ENCODE measurements at places on chromosomes 5 and 9.

DNA sequence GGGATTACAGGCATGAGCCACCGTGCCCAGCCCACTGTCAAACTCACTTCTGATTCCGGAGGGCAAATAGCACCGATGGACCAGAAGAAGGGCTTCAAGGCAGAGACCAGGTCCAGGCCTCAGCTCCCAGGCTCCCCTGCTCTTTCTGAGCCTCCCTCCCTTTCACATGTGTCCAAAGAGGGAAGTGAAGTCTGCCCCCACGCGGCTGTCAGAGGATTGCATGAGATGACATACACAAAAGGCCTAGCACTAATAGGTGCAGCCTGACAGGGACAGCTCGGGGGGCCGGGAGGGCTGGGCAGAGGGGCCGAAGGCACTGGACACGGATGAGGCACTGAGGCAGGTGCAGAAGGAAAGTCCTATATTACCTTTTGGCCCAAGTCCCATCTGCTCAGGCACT lies 16.1 kb downstream of the FBP1 start:
- DNase-seq, result peak; percentile 28

- DNase-seq, result no peak
These were observed 63.7 kb upstream of the IER5L start for GRCh38 chr9:129241725-129242124.

- no peak for DNase-seq
These were observed 112.0 kb upstream of the SPOCK1 start for GRCh38 chr5:137611011-137611580.

DNA sequence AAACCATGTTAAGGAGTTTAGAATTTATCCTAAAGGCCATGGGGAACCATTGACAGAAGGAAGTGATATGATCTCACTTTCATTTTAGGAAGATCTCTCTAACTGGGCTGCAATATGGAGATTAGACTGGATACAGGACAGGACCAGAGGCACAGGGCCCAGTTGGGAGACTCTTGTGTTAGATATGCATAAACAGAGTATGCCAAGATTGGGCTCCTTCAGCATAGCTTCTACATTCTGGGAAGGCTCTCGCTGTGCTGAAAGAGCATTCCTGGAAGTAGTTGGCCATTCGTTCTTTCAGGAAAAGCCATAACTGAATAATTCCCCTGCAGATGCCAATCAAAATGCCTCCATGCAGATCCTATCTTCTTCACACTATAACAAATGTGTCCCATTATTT lies 204.5 kb downstream of the CWC27 start:
- no peak for DNase-seq

DNA sequence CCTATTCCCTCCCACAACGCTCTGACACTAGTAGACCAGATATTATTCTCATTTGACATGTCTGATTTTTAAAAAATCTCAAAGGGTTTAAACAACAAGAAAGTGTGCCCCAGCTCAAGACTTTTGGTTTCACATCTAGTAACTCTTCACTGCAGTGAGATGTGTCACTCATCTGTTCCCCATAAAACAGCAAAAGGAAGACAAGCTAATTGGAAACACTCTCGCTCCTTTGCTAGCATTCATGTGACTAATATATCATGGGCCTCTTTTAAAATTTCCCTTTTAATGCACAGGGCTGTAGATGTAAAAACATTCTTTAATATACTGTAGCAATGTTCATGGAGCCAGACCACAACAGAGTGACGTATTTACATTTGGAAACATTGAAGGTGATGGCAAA lies 372.6 kb downstream of the ZNF608 start:
- DNase-seq, result no peak

- DNase-seq, result peak; percentile 88
These were observed 5.1 kb upstream of the CAST start for GRCh38 chr5:96657068-96657467.

- DNase-seq, result no peak
These were observed 118.7 kb downstream of the TTLL11 start for GRCh38 chr9:121974421-121974820.

DNA sequence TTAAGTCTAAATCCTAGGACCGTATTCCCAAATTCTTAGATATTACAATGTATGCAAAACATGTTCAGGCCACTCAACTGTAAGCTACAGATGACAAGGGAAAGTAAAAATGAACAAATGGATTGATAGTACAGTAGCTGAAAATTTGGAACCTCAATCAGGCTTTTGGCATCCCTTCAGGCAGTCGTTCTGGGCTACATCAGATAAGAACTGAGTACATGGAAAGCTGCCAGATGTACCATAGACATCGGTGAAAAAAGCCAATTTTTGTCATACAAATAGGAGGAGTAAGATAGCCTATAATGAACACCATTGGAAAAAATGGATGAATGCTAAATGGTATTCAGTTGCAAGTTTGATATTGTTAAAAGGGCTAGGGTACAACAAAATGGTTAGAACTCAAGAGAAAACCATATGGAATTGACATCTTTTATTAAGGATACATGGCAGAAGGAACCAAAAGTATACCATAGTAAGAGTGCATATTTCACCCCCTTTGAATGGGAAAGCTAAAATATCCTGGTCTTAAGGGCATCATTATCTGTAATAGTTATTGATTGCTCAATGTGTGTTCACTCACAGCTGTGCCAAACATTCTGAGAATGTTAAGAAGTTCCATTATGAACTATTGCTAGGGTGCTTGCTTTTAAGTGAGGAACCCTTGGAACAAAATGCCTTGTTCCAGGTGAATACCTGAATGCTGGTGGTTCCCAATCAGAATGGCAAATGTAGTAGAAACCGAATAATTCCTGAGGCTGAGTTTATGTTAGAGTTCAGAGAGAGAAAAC lies 86.4 kb downstream of the NR3C1 start:
- peak; percentile 53 for DNase-seq
